Astrocyte (in vitro differentiated cells and primary cell): ENCODE measurements at places on chromosomes 12 and 14. TPM values are rescaled to one million over a fixed set of nuclear protein-coding genes. Genes with fewer than 3 reads are reported as not detected.

ANG gene
- total RNA-seq = 4.0 and 5.2 TPM in 2 replicates

SPTB gene
- 0.32 and 0.43 TPM in 2 replicates for total RNA-seq

TMEM179 gene
- total RNA-seq = 0.75 and 0.82 TPM in 2 replicates

DIO2 gene
- 2.1 and 4.7 TPM in 2 replicates for total RNA-seq

CLEC6A gene
- total RNA-seq = not detected in 2 replicates

SMIM41 gene
- 0.18 TPM in 1 of 2 replicates, not detected in the other for total RNA-seq

CMA1 gene
- not detected in 2 replicates for total RNA-seq

SINHCAF gene
- total RNA-seq = 91.0 and 115 TPM in 2 replicates

SERPINA12 gene
- total RNA-seq = not detected in 2 replicates

DNA sequence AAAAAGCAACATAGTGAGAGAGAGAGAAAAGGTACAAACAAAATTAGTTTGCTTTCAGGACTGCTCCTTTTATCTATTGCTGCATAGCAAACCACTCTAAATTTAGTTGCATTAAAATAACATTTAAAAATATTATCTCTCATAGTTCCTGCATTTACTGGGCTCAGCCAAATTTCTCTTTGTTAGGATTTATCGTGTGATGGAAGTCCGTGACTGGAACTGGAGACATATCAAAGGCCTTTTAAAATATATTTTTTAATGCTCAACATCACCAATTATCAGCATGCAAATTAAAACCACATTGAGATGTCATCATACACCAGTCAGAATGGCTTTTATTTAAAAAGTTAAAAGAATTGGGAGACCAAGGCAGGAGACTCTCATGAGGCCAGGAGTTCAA lies 107.6 kb upstream of the SYT1 start:
- no peak for DNase-seq

DNA sequence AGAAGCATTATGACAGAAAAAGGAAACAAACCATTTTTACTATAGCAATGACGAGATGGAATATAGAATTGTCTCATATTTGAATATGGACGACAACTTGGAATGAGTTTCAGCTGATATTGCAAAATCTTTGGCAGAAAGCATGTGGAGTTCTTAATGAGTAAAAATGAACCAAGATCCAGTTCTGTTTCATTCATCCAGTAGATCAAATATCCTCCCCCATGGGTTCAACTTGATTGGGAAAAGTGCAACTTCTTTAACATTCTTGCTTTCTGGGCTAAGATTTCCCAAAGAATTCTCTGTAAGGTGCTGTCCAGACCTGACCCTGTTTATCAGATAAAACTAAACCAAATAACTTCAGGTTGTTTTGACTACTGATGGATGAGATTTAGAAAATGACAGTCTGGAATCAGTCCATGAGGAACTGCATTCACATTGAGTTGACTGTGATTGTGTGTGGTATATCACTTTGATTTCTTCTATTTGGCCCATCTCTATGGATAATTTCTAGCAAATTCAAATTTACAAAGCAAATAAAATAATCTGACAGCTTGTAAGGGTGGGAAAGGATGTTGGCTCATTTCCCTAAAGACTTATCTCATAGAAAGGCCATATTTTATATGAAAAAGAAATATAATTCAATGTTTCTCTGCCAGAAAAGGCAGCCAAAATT lies 267.4 kb downstream of the ADAMTS20 start:
- peak; percentile 29 for DNase-seq

DNA sequence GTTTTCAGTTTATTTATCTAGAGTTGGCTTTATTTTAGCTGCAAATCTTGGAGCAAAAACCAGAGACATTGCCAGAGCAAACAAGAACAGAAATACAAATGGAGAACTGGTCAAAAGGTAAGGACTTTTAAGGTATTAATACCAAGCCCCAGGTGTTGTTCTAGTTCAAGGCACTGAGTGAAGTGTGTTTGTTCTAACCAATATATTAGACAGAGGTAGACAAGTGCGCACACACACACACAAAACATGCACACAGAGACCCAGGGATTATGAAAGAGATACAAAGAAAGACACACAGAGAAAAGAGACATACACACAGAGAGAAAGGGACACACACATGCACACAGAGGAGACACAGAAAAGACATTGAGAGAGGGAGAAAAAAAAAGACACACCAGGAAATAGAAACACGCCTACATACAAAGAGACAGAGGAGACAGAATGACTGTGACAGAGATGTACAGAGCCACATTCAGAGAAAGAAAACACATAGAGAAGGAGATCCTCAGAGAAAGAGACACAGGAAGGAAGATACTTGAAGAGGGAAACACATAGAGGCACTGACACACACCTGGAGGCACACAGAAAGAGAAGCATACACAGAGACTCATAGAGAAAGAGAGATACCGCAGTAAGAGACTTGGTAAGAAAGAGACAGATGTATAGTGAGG lies 50.2 kb downstream of the MIPOL1 start:
- no peak for DNase-seq

- DNase-seq = peak; percentile 4
These were observed 1117.0 kb downstream of the FLRT2 start for GRCh38 chr14:86646696-86647690.

DNA sequence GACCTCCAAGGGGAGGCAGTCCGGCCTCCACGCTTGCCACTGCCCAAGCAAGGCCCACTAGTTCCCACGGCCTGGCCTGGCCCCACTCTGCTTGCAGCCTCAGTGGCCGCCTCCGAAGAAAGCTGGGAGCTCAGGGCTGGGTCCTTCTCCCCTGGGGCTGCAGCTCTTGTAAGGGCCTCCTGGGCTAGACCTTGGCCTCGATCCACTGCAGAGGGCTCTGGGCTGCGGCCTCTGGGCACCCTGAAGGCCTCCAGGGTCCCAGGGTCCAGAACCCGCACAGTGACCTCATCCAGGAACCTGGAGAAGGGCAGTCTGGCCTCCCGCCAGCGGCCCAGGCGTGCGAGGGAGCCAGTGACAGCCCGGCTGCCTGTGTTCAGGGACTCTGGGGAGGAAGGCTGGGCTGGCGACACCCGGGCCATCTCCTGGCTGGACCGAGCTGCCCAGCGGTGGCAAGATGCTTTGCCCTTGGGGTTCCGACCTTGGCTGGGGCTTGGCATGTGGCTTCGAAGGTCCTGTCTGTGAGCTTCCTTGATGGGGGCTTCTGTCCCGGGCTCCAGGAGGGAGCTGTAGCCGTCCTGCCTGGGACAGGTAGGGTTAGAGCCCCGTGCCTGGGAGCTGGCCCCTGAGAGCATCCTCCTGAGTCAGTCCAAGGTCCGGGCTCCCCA lies 9.8 kb downstream of the BEGAIN start:
- no peak for DNase-seq

DNA sequence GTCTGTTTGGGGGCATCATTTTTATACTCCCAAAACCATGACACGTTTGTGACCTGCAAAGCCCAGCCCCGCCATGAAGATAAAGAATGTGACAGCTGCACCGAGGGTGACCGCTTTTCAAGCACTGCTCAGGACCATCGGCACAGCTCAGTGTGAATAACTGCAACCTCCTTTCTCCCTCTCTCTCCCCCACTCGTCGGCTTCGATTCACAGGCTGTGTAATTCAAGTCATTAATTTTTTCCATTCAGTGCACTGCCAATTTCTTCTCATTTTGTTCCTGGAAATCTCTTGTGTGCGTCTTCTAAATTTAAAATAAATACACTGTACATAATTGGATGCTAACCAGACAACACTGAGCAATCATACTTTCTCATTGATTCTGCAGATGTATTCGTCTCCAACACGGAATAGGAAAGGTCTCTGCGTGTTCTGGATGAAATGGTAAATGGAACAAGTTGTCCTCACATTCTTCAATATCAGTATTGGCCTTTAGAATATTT lies 260.8 kb downstream of the TTC8 start:
- no peak for DNase-seq

DNA sequence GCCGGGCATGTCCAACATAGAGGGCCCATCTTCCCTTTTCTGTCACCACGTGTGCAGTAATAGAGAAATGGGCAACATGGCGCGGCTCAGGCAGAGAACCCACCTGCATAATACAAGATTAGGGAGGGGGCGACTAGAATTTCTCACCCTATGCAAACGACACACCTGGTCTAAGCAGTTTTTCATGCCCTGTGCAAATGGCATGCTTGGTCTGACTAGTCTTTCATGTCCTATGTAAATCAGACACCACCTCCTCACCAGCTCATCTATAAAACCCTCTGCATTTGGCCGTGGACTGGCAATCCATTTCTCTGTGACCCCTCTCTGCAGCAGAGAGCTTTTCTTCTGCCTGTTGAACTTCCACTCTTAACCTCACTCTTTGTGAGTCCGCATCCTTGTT lies 180.2 kb upstream of the PZP start:
- no peak for DNase-seq

DNA sequence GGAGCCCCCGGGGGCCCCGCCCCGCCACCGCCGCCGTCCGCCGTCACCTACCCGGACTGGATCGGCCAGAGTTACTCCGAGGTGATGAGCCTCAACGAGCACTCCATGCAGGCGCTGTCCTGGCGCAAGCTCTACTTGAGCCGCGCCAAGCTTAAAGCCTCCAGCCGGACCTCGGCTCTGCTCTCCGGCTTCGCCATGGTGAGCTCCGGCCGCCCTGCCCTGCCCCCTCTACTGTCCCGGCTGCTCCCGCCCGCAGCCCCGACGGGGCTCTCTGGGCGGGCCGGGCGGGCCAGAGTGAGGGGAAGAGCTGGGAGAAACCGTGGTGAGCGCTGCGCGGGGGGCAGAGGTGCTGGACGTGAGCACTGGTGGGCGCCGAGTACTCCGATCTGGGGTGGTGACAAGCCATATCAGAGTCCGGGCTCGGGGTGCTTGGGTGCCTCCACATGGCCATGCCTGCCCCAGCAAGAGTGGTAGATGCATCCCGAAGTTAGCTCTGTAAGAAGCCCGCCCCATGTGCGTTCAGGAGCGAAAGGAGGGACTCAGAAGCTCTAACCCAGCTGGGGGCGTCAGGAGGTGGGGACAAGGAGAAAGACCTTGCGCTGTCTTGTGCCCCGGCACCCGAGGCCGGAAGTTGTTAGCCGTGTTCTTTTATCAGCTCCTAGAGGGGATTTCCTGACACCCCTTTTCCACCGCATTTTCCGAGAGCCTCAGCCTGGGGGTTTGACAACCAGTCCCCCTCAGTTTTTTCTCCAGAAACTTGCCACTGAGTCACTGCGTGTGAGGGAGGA lies 717 bp downstream of the ORAI1 start:
- DNase-seq = peak; percentile 54

DNA sequence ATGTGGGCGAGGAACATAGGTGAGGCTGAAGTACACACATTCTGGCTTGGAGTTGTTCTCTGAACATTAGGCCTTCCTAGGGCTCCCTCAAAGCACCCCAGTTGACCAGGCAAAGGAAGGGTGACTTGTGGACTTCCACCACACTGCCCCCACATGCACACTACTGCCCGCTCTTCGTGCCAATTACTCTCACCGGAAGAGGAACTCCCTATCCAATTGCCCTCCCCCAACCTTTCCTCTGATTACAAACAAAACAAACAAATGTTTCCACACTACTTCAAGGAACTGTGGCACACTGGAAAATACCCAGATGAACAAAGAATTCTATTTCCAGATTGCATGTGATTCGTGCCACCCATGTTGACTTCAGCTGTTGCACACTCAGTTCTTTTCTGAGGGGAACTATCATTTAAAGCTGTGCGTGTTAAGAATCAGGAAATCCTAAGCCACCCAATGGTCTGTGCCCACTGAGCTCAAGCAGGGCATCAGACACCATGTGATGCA lies 139.3 kb downstream of the SSPN start:
- DNase-seq = no peak

DNA sequence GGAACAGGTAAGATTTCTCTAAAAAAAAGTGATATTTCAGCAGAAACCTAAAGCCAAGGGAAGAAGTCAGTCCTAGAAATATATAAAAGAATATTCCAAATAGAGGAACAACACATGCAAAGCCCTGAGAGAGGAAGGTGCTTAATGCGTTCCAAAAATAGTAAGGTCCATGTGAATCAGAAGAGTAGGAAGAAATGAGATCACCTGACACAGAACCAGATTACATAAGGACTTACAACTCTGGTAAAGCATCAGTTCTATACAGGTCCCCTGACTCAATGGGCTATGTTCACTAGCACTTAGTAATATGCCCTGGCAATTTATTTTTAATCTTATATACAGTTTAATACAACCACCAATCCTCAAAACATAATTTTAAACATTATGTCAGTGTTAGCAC lies 30.0 kb downstream of the SENP1 start:
- DNase-seq = no peak

DNA sequence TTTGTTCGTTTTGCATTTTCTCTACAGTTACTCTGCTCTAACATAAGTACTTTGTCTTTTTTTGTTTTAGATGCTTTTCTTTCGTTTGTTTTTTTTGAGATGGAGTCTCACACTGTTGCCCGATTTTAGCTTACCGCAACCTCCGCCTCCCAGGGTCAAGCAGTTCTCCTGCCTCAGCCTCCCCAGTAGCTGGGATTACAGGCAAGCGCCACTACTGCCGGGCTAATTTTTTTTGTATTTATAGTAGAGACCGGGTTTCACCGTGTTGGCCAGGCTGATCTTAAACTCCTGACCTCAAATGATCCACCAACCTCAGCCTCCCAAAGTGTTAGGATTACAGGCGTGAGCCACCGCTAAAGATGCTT lies 2.7 kb downstream of the DIP2B start:
- no peak for DNase-seq

- DNase-seq = peak; percentile 95
These were observed 859.7 kb downstream of the GALC start for GRCh38 chr14:87133073-87133801.

DNA sequence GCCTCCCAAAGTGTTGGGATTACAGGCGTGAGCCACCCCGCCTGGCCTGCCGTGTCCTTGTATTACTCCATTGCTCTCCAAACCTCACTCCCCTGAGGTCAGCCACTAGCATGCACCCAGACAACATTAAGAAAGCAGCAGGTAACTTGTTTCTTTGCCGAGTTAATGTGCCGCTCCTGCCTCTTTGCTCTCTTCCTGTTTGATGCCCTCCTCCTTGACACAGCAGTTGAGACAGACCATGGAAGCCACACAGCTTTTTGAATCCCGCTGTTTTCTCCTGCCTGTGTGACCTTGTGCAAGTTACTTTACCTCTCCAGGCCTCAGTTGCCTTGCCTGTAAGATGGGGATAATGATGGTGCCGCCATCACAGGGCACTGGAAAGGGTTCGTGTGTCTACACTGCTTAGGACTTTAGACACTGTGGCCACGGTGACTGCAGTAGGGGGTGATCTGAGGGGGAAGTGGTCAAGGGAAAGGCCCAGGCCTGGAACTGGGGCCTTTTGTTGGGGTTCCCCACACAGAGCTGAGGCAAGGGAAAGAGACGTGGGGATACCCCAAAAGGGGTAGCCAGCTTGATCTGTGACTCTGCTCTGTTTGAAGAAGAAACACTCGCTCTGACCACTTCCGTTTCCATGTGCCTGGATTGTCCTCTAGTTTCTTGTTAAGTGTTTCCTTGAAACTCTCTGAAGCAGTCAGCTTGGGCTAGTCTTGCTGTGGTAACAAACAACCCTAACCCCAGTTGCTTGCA lies 69.3 kb downstream of the RIN3 start:
- DNase-seq = no peak

GRCh38 chr14:103386713-103387329 lies 1.6 kb downstream of the MARK3 start:
- DNase-seq = no peak

DNA sequence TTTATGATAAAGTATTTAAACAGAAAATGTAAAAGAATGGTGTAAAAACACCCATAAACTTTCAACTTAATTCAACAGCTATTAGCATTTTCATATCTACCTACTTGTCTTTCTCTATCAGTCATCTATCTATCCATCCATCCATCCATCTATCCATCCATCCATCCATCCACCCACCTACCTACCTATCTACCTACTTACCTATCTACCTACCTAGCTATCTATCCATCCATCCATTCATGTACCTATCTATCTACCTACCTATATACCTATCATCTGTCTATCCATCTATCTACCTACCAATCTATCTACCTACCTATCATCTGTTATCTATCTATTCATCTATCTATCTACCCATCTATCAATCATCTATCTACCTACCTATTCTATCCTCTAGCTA lies 8.5 kb downstream of the NOS1 start:
- DNase-seq = no peak
